ENCODE measurements at places on chromosomes 2 and 18.

DNA sequence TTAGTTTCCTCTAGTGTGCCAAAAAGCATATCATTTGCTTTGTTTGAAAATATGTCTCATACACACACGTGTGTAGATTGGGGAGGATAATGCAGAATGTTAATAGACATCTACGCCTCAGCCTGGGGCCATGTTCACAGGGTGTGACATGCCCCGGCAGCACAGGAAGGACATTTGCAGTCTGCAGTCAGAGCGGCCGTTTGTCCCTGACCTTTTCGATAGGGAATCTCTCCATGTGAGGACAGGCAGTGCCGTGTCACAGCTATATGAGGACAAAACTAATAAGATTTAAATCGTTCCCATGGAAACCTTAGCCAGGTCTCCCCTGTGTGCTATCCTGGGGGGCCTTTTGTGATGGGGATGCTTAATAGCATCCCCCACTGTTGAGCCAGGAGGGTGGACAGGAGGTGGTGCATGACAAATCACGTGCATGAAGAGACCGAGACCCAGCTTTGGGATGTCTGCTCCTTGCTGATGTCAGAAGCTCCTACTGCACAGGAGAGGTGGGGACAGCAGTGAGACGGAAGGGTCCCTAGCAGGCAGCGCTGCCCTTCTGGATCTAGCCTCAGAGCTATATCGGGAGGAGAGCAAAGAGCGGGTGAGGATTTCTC lies 100.6 kb downstream of the RNF144A start:
- no peak for DNase-seq

DNA sequence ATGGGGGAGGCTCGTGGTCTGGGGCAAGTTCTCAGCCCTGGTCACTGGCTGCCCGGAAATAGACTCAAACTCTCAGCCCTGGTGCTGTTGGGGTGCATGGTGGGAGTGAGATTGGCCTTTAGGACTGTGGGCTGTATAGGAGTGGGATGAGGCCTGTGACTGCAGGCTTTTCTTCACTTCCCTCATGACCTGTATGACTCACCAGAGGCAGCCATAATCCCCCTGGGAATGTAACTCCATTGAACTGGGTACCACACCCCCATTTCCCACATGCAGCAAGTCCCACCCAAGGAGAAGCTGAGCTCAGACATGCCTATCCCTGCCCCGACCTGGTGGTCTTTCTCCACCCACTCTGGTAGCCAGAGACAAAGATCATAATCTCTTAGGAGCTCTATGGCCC lies 177.7 kb upstream of the OSR1 start:
- DNase-seq, result no peak

GRCh38 chr2:177639262-177639914 lies 246.8 kb downstream of the AGPS start:
- DNase-seq, result no peak

GRCh38 chr18:59148192-59148591 lies 8.5 kb downstream of the SEC11C start:
- DNase-seq, result no peak

- DNase-seq, result no peak
Observed at GRCh38 chr18:69956057-69956456, 8.4 kb upstream of the CD226 start.

- DNase-seq, result peak; percentile 10
Observed at GRCh38 chr2:151111599-151112278, 149.9 kb downstream of the RBM43 start.

DNA sequence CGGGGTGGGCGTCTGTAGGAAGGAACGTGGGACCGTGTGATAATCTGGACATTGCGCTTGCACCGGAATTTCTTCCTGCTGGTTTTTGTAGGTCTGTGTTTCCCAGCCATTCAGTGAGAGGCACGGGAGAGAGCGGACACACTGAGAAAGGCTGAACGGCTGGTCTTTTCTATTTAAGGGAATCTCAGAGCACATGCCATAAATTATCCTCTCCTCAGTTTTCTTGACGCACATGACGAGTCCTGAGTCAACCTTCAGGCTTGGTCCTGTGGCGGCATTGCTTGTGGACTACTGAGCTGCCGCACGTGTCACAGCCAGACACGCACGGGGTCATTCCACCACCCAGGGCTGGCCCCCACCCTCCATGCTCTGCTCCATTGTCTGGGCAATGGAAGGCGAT lies 519.3 kb upstream of the ID2 start:
- no peak for DNase-seq

DNA sequence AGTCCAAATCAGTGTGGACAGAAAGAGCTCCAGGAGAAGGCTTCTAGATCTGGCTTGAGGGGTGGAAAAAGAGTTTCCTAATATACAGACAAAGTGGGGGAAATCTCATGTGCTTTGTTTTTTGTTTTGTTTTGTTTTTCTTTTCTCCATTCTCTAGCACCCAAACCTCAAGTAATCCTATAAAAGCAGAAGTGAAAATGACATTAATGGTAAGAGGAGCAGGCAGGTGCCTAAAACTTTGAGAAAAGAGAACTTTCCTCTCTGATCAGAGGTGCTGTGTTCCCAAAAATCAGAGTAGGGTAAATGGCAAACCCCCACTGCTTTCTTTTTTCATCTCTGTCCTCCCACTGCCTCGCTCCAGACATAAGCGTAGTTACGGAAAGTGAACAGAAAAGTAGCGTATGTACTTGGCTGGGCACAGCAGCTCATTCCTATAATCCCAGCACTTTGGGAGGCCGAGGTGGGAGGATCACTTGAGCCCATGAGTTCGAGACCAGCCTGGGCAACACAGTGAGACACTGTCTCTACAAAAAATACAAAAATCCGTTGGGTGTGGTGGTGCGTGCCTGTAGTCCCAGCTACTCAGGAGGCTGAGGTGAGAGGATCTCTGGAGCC lies 77.8 kb downstream of the FAM161A start:
- no peak for DNase-seq

- DNase-seq, result no peak
Observed at GRCh38 chr2:181312515-181312927, 144.7 kb upstream of the ITGA4 start.

DNA sequence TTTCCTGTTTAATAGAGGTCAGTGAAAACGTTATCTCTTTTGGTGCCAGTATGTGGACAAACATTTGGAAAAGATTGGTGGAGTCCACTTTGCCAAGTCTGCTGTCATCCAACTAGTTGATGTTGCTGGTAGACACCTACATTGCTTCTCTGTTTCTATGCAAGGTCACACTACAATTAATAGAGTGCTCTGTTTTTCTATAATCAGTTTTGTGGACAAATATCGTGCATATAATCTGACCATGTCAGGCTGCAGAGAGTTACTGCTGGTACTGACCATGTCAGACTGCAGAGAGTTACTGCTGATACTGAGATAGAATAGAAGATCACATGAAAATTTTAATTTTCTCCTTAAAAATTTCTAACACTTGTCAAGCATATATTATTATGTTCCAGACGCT lies 603.3 kb downstream of the TSN start:
- DNase-seq, result no peak

DNA sequence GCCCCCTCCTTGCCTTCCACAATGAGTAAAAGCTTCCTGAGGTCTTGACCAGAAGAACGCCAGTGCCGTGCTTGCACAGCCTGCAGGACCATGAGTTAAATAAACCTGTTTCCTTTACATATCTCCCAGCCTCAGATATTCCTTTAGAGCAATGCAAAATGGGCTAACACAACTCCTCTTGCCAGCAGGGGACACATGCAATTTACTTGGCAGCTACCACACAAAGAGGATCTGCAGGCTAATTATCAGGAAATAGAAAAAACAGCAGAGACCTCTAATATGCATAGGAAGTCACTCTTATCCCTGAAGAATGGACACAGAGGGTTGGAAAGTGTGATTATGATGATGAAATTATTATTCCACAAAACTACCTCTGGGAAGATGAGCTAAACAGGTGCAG lies 114.0 kb downstream of the PIEZO2 start:
- no peak for DNase-seq

DNA sequence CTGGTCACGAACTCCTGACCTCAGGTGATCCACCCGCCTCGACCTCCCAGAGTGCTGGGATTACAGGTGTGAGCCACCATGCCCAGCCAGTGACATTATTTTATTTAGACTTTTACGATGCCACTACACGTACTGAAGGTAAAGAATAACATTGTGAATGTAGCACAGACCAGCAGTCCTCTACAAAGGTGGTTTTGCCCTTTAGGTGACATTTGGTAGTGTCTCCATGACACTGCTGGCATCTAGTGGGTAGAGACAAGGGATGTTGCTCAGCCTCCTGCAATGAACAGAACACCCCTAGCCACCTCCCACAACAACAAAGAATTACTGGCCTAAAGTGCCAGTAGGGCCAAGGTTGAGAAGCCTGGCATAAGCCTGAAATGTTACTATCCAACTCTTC lies 69.5 kb downstream of the MYOM1 start:
- no peak for DNase-seq

DNA sequence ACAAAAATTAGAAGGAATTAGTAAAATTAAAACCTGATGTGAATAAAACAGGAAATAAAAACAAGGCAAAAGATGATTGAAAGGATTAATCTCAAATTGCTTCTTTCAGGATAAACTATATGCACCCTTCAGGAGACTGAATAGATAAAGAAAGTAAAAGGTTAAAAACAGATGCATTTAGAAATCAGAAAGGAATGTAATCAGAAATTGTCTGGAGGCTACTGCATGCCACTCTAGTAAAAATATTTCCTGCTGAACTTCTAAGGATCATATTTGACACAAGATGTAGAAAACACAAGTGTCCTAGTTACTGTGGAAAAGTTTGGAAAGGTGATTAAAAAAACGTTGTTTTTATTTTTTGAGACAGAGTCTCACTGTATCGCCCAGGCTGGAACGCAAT lies 16.2 kb downstream of the CHCHD5 start:
- DNase-seq, result no peak

DNA sequence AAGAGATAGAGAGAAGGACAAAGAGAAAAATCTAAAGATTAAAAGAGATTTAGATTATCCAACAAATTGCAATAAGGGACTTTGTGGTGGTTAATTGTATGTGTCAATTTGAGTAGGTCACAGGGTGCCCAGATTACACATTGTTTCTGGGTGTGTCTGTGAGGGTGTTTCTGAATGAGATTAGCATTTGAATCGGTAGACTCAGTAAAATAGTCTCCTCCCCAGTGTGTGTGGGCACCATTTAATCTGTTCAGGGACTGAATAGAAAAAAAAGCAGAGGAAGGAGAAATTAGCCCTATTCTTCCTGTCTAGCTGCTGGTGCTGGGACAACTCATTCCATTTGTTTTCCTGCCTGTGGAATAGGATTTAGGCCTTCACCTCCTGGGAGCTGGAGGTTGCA lies 339.8 kb upstream of the EPHA4 start:
- no peak for DNase-seq

DNA sequence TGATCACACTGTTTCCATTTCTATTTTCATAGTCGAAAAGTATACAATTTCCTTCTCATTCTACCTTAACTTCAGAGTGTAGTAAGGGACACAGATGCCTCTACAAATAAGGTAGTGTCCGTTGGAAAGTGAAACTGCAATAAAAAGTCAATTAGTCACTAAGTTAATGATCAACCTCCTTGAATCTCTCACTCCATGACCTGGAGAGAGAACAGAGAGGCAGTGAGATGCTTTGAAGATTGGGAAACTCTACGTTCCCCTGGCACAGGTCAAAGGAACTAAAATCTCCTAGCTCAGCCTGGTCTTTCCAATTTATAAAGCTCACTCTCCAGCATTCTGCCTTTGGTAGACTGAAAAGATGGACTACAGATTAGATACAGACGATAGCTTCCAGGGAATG lies 153.8 kb upstream of the ACAA2 start:
- DNase-seq, result no peak

DNA sequence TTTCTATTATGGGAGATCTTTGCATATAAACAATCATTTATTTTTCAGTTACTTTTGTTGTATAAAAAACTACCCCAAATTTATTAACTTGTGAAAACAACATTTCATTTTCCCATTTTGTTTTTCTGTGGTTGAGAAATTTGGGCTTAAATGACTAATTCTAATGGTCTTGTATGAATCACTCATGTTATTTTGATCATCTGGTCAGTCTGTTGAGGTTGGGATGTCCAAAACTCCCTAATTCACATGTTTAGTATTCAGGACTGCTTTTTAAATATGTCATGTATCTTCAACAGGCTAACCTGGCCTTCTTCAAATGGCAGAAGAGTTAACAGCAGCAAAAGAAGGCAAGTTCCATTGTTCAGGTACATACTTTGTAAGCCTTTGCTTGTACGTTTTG lies 788.1 kb downstream of the TRIB2 start:
- no peak for DNase-seq

GRCh38 chr2:35871672-35872071 lies 483.9 kb upstream of the CRIM1 start:
- peak; percentile 10 for DNase-seq

DNA sequence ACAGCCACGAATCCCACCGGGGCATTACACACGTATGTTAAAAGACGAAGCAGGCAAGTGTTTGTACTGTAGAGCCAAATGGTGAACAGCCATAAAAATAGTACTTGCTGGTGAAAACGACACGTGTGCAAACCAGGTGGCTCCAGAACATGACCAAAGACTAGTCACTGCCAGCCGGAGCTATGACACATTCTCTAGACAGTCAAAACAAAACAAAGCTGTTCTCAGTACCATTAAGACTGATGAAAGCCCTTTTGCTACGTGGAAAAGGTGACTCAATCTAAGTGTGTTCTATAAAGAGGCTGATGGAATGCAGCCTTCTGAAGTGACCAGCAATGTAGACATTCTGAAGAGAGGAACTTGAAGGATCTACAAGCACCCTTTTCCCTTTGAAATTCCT lies 367.7 kb upstream of the NETO1 start:
- DNase-seq, result peak; percentile 0

DNA sequence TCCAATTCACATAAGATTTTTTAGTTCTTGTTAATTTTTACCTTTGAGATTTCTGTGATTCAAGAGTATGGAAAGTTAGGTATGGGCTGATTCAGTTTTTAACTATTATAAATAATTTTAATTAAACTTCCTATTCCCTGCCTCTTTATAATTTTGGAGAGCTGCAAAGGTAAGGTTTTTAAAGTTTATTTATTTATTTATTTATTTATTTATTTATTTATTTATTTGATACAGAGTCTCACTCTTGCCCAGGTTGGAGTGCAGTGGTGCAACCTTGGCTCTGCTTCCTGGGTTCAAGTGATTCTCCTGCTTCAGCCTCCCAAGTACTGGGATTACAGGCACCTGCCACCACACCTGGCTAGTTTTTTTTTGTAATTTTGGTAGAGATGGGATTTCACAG lies 215.5 kb upstream of the FIGN start:
- no peak for DNase-seq

DNA sequence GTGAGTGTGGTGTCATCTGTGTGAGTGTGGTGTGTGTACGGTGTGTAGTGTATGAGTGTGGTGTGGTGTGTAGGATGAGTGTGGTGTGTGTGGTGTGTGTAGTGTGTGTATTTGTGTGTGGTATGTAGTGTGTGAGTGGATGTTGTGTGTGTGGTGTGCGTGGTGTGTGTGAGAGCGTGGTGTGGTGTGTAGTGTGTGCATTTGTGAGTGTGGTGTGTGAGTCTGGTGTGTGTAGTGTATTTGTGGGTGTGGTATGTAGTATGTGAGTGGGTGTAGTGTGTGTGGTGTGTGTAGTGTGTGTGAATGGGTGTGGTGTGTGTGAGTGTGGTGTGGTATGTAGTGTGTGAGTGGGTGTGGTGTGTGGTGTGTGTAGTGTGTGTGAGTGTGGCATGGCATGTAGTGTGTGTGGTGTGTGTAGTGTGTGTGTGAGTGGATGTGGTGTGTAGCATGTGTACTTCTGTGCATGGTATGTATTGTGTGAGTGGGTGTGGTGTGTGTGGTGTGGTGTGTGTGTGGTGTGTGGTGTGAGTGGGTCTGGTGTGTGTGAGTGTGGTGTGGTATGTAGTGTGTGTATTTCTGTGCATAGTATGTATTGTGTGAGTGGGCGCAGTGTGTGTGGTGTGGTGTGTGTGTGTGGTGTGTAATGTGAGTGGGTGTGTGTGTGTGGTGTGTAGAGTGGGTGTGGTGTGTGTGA lies 227.8 kb downstream of the BCL2 start:
- DNase-seq, result no peak
